ENCODE measurements at places on chromosomes 12 and 14. TPM values are rescaled to one million over a fixed set of nuclear protein-coding genes. Genes with fewer than 3 reads are reported as not detected.
A peak's percentile ranks its signal among the peaks of the same experiment; 100 is the strongest.

The IFNG-AS1 gene
- total RNA-seq: not detected

The PCED1B gene
- 1.7 TPM for total RNA-seq

The RIMBP2 gene
- 2.3 TPM for total RNA-seq

The TEX52 gene
- not detected for total RNA-seq

The GPATCH2L gene
- 17.5 TPM for total RNA-seq

The AICDA gene
- total RNA-seq: not detected

The SERPINA5 gene
- total RNA-seq: 0.28 TPM

DNA sequence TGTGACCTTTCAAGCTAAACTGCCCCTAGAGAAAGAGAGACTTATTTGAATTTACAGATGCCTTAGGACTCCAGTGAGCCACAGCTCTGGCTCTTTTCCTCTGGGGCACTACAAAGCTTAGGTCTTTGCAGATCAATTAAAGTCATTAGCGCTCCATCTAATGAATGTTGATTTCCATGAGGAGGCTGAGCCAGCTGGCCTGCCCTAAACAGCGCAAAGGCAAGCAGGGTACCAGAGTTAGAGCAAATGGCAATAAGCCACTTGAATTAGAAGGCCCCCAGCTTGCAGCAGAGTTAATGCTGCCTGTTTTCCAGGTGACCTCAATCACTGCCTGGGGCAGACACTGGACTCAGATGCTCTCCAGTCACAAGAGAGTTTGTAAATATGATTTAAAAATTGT is 695.3 kb downstream of the DIO2 start:
- ATAC-seq: no peak

DNA sequence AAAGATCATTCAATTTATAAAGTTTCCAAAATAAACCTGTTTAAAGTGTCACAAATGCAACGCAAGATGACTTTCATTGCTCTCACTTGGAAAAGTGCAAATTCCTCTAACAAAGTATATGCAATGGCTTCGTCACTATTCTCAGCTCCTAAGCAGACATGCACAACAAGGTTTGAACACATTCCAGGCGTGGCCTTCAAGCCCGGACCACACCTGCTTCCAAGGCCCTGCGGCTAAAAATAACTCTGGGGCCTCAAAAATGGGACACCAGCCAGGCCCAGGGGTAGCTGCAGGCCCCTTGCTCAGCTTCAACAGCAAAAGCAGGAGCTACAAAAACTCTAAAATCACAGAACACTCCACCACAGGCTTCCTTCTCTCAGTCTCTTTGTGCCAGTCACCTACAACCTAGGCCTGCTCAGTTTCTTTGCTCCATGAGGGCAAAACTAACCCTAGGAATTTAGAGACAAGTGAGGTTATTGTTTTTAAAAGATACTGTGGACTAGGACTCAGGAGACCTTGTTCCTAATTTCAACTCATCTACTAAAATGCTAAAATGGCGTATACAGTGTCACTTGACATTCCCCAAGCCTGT is 29.3 kb downstream of the DUSP16 start:
- ATAC-seq: peak; percentile 81

DNA sequence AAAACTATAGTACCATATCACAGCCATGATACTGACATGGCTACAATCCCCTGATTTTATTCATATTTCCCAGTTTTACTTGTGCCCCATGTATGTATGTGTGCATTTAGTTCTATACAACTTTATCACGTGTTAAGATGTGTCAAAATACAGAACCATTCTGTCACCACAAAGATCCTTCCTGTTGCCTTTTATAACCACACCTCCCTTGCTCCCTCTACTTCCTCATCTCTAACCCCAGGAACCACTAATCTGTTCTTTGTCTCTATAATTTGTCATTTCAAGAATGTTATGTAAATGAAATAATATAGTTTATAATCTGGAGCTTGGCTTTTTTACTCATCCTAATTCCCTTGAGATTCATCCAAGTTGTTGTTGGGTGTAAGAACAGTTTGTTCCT is 358.4 kb downstream of the DPF3 start:
- peak; percentile 67 for ATAC-seq

- no peak for ATAC-seq
Observed at GRCh38 chr14:98867726-98868125, 404.3 kb downstream of the BCL11B start.

DNA sequence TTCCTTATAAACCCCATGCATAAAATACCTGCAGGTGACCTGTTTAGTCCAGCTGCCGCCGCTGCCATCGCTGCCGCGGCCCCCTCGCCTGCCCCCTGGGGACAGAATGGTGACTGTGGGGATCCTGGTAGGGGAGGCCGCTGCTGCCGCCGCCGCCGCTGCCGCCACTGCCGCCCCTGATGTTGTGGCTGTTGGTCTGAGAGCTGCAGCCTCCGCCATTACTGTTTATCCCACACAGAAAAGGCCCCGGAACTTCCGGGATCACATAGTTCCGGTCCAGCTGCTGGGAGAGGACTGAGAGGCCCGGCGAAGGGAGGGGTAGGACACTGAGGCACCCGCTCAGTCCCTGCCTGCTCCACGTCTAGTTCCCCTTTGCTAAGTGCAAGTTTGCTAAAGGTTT is 244.9 kb downstream of the C12orf50 start:
- no peak for ATAC-seq

DNA sequence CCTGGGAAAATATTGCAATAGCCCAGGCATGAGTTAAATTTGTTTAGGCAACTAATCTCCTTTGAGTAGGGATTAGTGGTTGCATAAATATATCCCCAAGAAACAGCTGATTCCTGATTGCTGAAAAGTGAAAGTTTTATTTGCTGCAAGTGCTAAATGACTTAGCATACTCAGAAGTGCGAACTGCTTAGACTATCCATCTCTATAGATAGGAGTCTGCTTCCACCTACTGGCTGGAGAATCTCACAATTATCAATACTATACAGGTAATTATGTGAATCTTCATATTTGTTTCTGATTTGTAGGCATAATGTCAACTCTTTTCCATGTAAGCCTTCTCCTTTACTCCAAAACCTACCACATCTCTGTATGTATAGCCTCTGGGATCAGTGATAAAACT is 12.0 kb upstream of the SLCO1B3 start:
- no peak for ATAC-seq

DNA sequence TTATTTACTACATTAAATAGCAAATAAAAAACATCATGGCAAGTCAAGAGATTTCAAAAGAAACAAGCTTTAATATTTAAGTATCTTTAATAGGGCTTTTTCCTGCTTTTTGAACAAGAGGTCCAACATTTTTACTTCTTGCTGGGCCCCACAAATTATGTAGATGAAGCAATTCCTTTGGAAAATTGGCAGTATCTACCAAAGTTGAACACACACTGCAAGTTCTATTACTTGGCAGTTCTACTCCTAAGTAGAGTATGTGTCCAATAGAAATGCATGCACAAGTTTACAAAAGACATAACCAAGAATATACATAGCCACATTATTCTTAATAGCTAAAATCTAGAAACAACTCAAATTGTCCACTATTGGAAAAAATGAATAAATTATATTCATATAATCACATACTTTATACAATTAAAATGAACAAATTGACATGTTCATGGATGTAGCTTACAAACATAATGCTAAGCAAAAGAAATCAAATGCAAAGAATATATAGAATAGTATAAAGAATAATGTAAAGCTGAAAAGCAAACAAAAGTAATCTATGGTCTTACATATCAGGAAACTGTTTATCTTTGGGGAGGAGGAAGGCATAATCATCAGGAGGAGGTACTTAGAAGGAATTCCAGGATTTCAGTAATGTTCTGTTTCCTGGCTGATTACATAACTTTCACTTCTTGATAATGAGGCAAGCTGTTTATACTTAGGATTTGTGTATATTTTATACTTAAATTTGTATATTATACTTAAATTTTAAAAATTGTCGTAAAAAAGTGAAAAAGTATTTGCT is 6.5 kb upstream of the TMBIM4 start:
- no peak for ATAC-seq

DNA sequence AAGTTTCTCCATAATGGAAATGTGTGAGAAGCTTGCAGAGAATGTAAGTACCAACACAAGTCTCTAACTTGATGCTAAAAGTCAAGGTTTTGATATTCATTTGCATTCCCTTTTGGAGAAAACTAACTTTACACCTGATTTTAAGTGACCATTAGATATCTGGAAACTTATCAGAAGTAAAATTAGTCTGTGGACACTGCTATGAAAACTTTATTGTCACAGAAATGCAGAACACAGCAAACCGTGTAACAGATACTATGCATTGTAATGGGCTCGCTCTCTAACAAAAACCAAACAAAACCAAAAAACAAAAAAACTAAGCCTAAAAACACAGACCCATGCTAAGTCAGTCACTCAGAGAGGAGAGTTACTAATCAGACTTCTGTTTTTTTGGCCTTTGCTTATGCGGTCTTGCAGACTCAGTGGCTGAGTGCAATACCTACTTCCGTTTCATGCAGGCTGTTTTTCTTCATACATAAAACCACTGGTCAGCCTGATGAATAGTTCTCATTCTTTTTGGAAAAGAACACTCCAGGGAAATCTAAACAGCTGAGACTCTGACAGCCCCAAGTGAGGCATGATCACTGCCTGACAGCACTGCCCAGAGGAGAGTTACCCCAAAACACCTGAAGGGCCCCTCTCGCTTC is 35.7 kb downstream of the NRDE2 start:
- no peak for ATAC-seq

DNA sequence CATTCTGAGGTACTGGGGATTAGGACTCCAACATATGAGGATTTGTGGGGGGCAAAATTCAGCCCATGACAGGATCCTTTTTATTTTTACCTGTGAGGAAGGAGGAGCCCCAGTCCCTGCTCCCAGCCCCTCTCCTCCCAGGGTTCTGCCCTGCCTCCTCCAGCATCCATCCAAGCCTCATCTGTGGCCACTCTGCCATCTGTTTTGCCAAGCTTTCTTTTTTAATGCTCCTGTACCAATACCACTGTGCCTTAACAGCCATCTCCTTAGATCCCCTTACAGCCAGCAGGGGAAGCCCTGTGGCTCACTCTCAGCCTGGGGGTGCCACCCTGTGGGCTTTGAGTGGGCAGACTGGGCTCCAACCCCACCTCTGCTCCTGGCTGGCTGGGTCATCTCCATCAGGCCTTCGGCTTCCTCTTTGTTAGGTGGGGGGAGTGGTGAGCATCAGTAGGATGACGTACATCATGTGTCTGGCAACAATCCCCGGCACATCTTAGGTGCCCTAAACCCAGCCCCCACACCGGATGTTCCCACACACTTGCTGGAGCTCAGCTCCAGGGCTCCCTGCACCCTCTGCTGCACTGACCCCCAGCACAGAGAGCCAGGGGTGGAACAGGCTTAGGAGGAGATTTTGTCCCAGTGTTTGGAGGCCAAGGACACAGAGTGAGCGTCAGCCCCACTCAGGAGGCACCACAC is 40.2 kb downstream of the CYP46A1 start:
- no peak for ATAC-seq

DNA sequence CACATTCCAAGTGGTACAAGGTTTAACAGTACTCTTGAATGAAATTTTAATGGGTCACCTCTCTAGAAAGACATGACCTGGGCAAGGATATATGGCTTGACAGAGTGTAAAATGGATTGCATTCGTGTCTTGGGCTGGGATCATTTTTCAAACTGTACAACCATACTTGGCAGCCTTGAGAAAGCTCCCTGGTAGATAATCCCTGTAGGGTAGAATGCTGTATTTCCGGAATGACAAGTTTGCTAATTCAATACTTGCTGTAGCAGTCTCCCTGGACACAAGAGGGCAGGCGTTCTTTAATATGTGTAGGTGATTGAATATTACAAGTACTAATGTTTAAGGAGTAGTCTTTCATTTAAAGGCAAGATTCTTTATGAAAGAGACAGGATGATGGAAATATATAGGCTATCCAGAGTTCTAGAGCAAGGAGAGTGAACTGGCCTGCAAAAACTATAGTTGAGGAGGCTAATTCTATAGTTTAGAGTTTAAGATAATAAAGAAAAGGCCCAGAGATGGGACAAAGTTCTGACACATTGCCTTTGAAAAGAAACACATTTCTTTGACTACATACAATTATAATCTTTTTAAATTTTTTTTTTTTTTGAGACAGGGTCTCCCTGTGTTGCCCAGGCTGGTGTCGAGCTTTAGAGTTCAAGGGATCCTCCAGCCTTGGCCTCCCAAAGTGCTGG is 53.4 kb downstream of the PLBD1 start:
- ATAC-seq: peak; percentile 96

DNA sequence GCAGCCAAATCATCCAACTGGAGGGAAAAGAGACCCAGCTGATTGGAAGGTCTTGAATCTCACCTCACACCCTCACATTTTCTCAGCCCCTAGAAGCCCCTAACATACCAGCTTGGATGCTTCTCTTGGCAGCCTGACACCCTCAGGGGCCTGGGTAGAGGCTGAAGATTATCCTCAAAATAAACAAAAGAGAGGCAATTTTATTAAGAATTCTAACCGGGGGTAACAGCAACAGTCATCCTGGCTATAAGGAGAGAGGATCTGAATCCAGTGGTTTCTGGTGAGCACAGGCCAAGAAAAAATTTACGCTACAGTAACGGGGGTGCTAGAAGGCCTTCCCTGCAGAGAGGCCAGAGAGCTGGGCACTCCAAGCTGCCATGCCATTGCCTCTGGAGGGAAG is 21.6 kb downstream of the KRT76 start:
- ATAC-seq: no peak

DNA sequence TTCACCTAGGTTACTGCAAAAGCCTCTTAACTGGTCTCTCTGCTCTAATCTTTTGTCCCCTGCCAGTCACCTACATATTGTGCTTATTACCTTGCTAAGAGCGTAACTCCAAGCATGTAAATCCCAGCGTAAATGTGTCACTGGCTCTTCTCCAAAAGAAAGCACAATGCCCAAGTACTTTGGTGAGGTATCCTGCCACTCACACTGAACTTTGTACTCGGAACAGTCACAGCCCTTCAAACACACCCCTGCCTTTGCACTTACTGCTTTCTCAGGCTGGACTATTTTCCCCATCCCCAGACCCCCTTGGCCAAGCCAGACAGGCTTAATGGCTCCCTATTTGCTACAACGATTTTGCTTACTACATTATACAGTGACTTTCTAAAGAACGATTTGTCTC is 31.7 kb downstream of the GALNT4 start:
- ATAC-seq: no peak

- ATAC-seq: no peak
Observed at GRCh38 chr12:132422381-132423043, 67.4 kb upstream of the FBRSL1 start.

DNA sequence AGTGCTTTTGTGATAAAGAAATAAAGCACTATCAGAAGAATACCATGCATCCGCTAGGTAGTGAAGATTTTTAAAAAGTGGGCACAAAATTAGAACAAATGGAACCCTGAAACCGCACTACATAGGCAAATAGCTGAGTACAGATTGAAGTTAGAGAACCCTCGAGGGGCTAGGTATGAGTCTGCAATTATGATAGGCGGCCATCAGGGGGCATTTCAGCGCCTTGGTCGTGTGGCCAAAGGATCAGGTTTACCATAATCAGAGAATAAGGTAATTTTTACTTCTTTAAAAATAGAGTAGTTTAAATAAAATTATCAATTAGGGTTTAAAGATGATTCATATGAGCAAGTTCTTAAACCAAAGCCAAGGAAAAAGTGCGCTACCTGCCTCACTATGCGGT is 129.8 kb downstream of the TMX1 start:
- no peak for ATAC-seq

DNA sequence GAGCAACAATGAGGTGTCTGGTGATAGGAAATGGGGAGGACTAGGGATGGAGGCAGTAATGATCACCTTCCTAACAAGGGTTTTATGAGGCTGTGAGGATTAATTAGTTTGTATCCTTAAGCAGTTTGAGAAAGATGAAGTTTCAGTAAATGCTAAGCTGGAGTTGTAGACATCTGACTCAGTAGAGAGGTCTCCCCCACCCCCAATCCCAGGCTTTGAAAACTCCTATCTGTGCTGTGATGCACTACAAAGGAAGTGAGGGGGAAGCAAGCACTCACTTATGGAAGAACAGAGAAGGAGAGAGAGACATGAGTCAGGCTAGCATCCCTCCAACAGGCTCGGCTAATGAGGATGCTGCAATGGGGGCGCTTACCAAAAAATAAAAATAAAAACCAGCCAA is 5.5 kb upstream of the BCL11B start:
- ATAC-seq: no peak
